Stomach (tissue), 19 donors: ENCODE measurements at places on chromosomes 16 and 17. TPM values are rescaled to one million over a fixed set of nuclear protein-coding genes. Genes with fewer than 3 reads are reported as not detected.

- H3K4me3 ChIP-seq: peak overlapping the region; percentile 1
- peak; percentile 94 for DNase-seq
- H3K27me3 ChIP-seq: no peaks in the 10 kb centered on the region
- H3K4me1 ChIP-seq: peaks cover 81% of the 10 kb centered on the region
- peaks cover 2% of the 10 kb centered on the region for H3K36me3 ChIP-seq
- peak overlapping the region; percentile 81 for H3K27ac ChIP-seq
Measured at GRCh38 chr17:42135664-42136653, 13.4 kb downstream of the HSPB9 start.

- no peaks in the 10 kb centered on the region for H3K36me3 ChIP-seq
- no peak for DNase-seq
- no peaks in the 10 kb centered on the region for H3K27me3 ChIP-seq
- H3K27ac ChIP-seq: peak overlapping the region; percentile 66
- H3K4me1 ChIP-seq: peaks cover 53% of the 10 kb centered on the region
Measured at GRCh38 chr17:50953831-50954601, 87.9 kb upstream of the TOB1 start.

GRCh38 chr17:83124871-83125514 lies 45.6 kb downstream of the METRNL start:
- H3K4me3 ChIP-seq: no peak overlapping the region
- H3K27ac ChIP-seq: no peak overlapping the region
- H3K4me1 ChIP-seq: no peaks in the 10 kb centered on the region
- DNase-seq: no peak
- H3K27me3 ChIP-seq: peaks cover 46% of the 10 kb centered on the region
- H3K36me3 ChIP-seq: no peaks in the 10 kb centered on the region

DNA sequence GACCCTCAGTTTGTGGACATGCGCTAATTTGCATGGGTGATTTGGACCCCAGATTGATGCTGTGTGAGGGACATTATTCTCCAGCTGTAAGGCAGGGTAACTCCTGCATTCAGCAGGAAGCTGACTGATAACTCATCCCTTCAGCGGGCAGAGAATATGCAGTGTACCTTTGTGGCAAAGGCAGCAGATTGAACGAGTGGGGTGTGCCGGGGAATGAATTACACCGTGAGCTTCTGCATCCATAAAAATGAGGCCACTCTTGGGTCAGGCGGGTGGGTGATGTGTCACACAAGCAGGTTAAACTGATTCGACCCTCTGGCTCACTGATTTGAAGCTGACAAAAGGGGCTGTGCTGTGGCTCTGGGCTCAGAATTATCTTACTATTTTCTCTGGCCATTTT lies 128.9 kb upstream of the PMFBP1 start:
- H3K27ac ChIP-seq: no peak overlapping the region
- no peak overlapping the region for H3K4me3 ChIP-seq
- H3K4me1 ChIP-seq: no peaks in the 10 kb centered on the region
- no peaks in the 10 kb centered on the region for H3K36me3 ChIP-seq

The PDE6G gene
- 2.0 TPM for total RNA-seq

The VASN gene
- total RNA-seq: 12.1 TPM

The SOST gene
- total RNA-seq: not detected

The MYH13 gene
- total RNA-seq: 3.5 TPM

DNA sequence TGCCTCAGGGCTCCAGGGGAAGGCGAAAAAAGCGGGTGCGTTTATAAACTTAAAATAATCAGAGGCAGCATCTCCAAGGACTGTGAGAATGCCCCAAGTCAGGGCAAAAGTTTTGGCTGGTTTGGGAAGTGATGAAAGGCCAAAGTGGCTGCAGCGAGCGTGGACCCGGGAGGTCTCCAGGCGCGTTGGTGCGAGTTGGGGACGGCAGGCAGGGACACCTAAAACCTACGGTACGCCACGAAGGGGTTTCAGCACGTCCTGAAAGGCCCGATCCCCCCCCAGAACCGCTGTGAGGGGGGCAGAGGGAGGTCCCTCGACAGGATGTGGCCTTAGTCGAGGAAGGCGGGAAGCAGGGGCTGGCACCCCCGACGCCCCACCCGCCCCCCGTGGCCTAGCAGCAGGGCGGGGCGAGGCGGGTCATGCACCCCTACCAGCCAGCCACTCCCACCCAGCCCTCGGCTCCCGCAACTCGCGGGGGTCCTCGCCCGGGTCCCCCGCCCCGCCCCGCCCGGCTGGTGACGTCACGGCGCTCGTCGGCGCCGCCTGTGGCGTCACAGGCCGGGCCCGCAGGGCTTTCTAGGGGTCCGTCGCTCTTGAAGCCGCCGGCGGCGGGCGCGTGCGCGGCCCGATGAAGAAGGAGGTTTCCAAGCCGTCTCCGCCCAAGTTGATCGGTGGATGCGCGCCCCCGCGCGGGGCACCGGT lies at the start of gene MYCBPAP:
TSS of gene MYCBPAP (plus strand) at position 569 of the 702 bp plus-strand sequence. CDS start 236 bp downstream, outside the sequence.
- H3K27me3 ChIP-seq: no peaks in the 10 kb centered on the region
- H3K4me3 ChIP-seq: peak within 1 kb of the TSS; percentile 62
- peak within 1 kb of the TSS; percentile 89 for H3K27ac ChIP-seq
- peak; percentile 96 for DNase-seq

GRCh38 chr16:9661336-9662017 lies 520.8 kb downstream of the GRIN2A start:
- DNase-seq: no peak
- H3K4me3 ChIP-seq: no peak overlapping the region
- no peaks in the 10 kb centered on the region for H3K36me3 ChIP-seq
- H3K27me3 ChIP-seq: no peaks in the 10 kb centered on the region
- no peaks in the 10 kb centered on the region for H3K4me1 ChIP-seq

DNA sequence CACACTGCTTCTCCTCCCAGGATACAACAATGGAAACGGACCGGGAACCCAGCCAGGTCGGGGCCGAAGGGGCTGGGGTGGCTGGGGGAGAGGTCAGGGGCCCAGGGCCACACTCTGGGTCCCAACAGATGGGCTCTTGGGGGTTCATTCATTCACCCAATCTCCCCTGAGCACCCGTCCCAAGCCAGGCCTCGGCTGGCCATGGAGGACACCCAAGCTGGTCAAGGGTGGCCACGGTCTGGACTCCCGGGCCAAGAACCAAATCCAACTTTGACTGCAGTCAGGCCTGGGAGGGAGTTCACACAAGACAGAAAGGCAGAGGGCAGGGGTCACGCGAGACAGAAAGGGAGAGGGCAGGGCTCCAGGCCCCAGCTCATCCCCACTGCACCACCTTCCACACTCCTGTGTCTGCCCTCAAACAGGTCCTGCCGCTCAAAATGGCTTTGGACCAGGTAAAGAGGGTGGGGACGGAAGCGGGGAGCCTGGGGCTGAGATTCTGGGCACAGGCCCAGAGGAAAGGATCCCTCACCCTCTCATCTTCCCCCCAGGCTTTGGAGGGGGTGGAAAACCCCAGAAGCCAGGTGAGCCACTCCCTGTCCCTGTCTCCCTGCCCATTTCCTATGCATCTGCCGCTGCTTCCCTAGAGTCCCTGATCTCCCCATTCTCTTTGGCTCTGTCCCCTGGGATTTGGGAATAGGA lies 12.3 kb upstream of the PKMYT1 start:
- no peak for DNase-seq
- H3K27me3 ChIP-seq: no peaks in the 10 kb centered on the region
- H3K36me3 ChIP-seq: no peaks in the 10 kb centered on the region

The TNS4 gene
- 0.89 TPM for total RNA-seq

The PRR35 gene
- total RNA-seq: not detected

- no peak overlapping the region for H3K27ac ChIP-seq
- H3K27me3 ChIP-seq: no peaks in the 10 kb centered on the region
- peaks cover 6% of the 10 kb centered on the region for H3K4me1 ChIP-seq
- DNase-seq: peak; percentile 41
Measured at GRCh38 chr17:10031127-10031526, 126.1 kb upstream of the RCVRN start.

- no peaks in the 10 kb centered on the region for H3K36me3 ChIP-seq
- no peak within 1 kb of the TSS for H3K4me3 ChIP-seq
- no peaks in the 10 kb centered on the region for H3K27me3 ChIP-seq
- H3K4me1 ChIP-seq: no peaks in the 10 kb centered on the region
- no peak for DNase-seq
Measured at GRCh38 chr17:10372906-10373305, at the start of gene MYH13. TSS of gene MYH13 (minus strand) at chr17:10373006. CDS start at chr17:10364530, 8,476 bp downstream.

The SEZ6 gene
- total RNA-seq: under 0.01 TPM

DNA sequence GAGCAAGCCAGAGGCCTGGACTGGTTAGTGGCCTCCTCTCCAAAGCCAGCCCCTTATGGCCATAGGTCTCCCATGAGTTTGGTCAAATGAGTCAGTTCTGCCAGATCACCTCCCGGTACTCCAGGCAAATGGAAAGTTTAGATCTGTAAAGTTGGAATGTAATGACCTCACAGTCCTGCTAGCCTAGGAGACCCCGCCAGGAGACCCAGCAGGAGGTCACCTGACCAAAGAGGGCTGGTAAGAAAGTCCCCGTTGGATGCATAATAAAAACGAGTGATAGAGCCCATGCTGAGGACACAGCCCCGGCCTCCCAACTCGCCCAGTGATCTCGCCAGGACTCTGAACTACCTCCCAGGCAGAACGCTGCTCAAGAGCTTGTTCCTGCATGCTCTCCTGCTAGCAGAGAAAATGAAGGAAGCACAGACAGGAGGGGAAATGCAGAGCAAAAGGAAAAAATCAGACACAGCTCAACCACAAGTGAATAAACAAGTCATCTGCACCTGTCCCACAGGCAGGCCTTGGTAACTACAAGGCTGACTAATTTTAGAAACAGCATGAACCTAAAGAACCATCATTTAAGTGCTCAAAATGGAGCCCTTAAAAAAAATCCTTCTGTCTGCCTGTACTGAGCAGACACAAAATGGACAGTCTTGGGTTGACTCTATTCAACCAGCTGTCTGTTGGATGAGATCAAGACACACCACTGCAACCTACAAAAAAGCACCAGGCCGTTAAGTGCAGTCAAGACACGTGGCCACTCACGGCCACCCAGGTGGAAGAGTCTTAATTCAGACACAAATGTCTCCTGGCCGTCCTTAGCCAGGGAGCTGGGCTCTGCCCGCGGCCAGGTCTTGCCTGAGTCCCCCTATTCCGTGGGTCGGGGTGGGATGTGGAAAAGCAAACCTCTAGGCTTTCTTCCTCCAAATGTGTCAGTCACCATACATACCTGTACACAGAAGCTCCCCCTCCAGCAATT lies 9.2 kb downstream of the CDIP1 start:
- DNase-seq: no peak
- H3K36me3 ChIP-seq: peaks cover 18% of the 10 kb centered on the region
- H3K27ac ChIP-seq: peak overlapping the region; percentile 42
- no peaks in the 10 kb centered on the region for H3K4me1 ChIP-seq
- no peak overlapping the region for H3K4me3 ChIP-seq

The CMTM1 gene
- total RNA-seq: not detected

DNA sequence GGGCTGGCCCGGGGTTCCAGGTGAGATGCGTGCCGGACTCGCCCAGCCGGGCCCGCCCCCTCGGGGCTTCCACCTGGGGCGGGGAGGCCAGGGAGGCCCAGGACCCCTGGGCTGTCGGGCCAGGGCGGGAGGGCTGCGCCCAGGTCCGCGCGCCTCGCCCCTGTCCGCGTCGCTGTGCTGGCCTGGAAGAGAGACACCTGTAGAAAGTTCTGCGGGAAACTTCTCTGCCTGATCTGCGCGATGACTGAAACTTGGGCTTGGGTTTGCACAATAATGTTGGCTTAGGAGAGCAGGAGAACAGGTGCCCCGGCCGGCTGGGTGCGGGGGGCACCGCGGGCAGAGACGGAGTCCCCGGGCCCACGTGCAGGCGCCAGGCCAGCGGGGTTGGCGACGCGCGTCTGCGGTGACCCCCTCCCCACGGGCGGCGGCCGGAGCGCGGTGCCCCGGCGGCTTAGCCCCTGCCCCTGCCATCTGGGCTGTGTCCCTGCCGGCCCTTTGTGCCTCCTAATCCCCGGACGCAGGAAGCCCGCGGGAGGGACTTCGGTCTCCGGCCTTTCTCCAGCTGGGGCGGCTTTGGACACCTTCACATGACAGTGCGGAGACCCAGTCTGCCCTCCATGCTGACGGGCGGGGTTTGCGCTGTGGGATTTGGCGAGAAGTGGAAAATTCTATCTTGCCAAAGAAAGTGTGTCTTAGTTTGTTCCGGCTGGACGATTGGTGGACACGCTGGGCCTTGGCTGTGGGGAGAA lies 483 bp downstream of the LLGL2 start:
- H3K4me3 ChIP-seq: peak overlapping the region; percentile 72
- peaks cover 37% of the 10 kb centered on the region for H3K36me3 ChIP-seq
- DNase-seq: no peak
- H3K27ac ChIP-seq: peak overlapping the region; percentile 89

- H3K27ac ChIP-seq: no peak overlapping the region
- no peak for DNase-seq
- no peaks in the 10 kb centered on the region for H3K4me1 ChIP-seq
- H3K4me3 ChIP-seq: no peak overlapping the region
- H3K27me3 ChIP-seq: no peaks in the 10 kb centered on the region
Measured at GRCh38 chr16:24206926-24207325, 49.2 kb upstream of the CACNG3 start.

- H3K4me3 ChIP-seq: no peak overlapping the region
- H3K27ac ChIP-seq: no peak overlapping the region
- H3K27me3 ChIP-seq: no peaks in the 10 kb centered on the region
- H3K36me3 ChIP-seq: no peaks in the 10 kb centered on the region
- H3K4me1 ChIP-seq: no peaks in the 10 kb centered on the region
- no peak for DNase-seq
Measured at GRCh38 chr16:10782628-10783027, 36.0 kb downstream of the TVP23A start.

GRCh38 chr16:53781023-53781605 lies 77.2 kb downstream of the FTO start:
- no peaks in the 10 kb centered on the region for H3K27me3 ChIP-seq
- no peak overlapping the region for H3K4me3 ChIP-seq

- no peaks in the 10 kb centered on the region for H3K4me1 ChIP-seq
- H3K27ac ChIP-seq: no peak overlapping the region
- no peak overlapping the region for H3K4me3 ChIP-seq
Measured at GRCh38 chr16:15708096-15708495, 58.1 kb downstream of the NDE1 start.

DNA sequence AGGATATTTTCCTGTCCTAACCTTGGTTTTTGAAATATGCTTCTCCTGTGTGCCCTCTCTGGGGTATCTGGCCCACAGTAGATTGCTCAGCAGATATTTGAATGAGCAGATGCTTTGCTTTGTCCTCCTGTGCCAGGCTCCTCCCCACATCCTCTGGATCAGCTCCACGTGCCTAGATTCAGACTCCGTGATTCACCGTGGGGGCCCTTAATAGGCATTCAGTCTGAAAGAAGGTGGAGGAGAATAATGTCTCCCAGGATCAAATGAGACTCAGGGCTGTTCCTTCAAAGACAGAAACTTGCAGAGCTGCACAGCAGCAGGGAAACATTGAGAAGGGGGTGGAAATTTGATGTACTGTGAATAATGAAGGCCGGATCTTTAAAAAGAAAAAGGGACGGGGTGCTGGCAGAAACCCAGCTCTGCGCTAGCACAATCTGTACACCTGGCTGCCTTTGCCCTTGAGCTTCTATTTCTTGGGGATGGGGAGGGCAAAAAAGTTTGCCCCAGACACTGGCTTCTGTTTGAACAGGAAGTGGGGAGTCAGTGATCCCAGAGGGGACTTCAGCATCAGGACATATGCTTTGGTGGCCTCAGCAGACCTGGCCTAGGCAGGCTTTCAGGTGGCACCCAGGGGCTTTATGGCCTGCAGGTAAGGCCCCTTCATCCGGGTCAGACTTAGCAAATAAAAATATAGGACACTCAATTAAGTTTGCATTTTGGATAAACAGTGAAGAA lies 15.9 kb upstream of the SLC12A3 start:
- no peaks in the 10 kb centered on the region for H3K27me3 ChIP-seq
- H3K4me1 ChIP-seq: no peaks in the 10 kb centered on the region
- DNase-seq: no peak
- peaks cover 17% of the 10 kb centered on the region for H3K36me3 ChIP-seq
- no peak overlapping the region for H3K27ac ChIP-seq
- H3K4me3 ChIP-seq: no peak overlapping the region
